ENCODE measurements at places on chromosomes 3 and 15.

DNA sequence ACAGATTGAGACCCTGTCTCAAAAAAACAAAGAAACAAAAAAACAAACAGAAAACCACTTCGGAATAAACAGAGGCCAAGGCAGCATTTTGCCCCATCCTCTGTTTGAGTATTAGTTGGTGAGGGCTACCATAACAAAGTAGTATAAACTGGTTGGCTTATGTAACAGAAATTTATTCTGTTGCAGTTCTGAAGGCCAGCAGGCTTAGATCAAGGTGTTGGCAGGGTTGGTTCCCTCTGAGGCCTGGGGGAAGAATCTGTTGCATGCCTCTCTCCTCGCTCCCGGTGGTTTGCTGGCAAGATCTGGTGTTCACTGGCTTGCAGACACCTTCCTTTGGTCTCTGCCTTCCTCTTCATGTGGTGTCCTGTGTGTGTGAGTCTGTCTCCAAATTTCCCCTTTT lies 261.6 kb downstream of the PDZRN3 start:
- no peak for DNase-seq

DNA sequence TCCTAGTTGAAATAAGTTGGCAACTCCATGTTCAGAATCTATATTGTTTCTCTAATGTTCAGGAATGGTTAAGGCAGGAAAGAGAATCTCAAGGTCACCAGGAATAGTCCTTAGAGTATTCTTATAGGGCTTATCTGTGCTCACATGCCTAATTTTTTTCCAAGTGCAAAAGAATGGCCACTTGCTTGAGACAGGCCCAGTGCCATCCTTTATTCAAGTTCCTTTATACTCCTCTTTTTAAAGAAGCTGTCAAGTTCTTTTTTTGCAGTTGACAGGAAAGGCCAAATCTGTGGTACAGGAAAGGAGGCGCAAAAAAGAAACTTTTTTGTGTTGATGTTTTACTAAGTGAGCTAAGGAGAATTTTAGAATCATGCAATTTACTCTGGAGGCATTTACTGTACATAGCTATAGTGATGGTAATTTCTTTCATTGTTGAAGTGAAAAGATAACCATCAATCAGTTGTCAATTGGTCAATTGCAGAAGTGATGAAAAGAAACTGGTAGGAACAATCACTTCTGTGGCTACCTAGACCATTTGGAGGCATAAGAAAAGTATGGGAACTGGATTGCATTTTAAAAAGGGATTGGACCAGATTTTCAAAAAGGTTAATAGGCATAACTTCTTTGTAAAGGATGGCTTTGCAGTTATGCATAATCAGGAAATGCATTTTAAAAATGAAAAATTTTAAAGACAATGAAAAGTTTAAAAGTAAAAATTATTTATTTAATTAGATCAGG lies 102.5 kb upstream of the SOX2 start:
- DNase-seq, result no peak

- no peak for DNase-seq
These were observed 28.6 kb upstream of the SPATA12 start for GRCh38 chr3:57031631-57032541.

DNA sequence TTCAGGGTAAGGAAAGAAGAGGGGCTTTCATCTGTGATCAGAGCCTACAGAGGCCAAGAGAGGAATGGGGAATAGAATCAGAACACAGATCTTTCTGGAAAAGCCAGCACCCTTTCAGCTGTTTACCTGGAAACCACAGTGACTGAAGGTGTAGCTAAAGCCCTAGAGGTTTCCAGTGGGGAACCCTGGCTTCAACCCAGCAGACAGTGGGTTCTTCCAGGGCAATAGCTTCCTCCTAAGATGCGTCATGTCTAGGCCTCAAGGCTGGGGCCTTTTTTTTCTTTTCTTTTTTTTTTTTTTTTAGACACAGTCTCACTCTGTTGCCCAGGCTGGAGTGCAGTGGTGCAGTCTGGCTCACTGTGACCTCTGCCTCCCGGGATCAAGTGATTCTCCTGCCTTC lies 3.1 kb upstream of the CPNE9 start:
- no peak for DNase-seq

DNA sequence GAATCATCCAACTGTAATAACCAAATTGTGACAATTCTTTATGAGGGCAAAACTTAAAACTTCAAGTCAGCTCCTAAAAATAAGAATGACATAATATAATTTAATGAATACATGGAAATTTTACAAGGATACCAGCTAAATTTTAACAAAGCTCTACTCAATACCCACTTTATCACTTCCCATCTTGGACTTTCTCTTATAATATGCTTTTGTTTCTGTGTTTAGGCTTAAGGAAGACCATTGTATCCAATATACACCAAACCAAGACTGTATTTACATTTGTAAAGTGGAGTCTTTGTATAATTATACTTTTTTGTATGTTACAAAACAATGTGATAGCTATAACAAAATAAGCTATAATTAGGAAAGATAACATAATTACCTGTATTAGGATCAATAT lies 16.8 kb downstream of the ATP13A3 start:
- no peak for DNase-seq

DNA sequence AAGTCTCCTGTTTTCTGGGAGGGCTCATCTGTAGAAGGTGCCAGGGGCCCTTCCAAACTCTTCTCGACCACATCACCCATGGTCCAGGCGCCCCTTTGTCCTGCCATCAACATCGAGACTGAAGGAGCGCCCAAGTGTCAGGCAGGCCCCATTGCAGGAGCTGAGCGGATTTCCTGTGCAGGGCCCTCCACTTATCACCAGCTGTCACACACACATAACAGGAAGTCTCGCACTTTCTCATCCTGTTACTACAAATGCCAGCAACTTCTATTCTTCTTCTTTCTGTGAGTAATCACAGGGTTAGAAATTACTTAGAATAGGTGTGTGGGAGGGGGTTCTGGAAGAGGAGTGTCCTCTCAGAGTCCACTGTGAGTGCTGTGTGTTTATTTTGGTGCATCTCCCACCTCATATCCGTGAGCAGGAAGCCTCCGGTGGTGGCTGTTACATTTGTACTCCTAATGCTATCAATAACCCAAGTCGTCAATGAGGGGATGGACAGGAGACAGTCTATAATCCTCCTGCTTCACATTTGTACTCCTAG lies at the start of gene KLHL6:
TSS of gene KLHL6 (minus strand) at position 166 of the 541 bp plus-strand sequence. CDS start at position 113, 53 bp downstream.
- DNase-seq, result peak; percentile 46

DNA sequence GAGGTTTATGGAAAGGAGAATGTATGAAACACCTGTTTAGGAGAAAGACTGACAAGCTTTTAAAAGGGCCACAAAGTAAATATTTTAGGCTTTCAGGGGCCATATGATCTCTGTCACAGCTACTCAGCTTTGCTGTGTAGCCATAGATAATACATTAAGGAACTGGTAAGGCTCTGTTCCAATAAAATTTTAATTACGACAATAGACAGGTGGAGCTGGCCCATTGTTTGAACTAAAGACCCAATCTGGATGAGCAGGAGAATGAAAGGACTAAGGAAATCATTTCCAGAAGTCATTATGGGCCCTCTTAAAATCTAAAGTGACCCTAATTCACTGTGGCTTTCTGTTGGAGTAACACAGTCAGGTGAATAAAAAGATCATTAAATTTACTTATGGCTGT lies 48.5 kb upstream of the SLC12A8 start:
- DNase-seq, result no peak

DNA sequence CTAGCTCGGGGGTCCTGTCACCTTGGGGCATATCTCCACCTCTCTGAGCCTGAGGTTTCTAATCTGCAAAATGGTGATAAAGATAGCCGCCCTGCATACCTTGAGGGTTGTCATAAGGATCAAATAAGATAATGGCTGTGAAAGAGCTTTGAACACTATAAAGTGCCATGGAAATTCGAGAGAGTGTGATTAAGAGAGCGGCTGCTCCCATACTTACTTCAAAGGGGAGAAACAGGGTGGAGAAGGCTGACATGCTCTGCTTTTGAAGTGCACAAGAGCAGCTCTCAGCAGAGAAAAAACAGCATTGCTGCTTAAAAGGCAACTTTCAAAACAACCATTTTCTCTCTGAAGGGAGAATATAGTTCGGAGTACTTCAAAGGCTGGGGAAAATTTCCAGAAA lies 529.2 kb downstream of the EPHB1 start:
- DNase-seq, result no peak

- DNase-seq, result no peak
These were observed 46.0 kb upstream of the SMAD6 start for GRCh38 chr15:66655997-66656396.

- DNase-seq, result no peak
These were observed 396.5 kb upstream of the GBE1 start for GRCh38 chr3:82157952-82158351.

DNA sequence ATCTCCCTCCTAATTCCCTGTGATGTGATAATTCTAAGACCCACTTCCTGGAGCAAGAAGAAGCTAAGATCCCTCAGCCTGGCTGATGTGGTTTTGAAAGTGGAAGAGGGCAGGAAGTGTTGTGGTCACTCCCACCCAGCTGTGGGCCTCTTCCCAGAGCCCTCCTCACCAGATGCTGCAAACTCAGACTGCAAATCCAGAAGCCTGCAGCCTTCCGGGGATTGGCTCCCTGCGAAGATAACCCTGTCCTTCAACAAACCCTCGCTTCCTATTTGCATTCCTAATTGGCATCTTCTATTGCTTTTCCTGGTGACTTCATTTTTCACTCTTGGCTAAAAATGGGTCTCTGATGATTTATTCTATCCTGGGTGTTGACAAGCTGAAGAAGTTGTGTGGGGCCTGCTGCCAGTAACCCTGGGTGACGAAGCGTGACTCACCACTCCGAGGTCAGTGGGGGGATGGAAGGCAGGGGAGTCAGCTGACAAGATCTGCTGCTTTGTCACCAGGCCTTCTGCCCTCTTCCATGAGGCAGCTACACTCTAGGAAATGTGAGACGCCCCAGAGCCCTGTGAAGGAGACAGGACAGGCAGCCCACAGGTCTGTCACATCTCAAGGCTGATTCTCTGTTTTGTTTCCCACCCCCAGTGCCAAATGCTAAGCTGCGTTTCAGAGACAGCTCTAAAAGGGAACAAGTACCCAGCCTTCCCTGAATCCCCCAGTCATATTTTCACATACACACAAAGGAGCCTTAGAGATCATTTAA lies 99.7 kb upstream of the LIPC start:
- peak; percentile 79 for DNase-seq

DNA sequence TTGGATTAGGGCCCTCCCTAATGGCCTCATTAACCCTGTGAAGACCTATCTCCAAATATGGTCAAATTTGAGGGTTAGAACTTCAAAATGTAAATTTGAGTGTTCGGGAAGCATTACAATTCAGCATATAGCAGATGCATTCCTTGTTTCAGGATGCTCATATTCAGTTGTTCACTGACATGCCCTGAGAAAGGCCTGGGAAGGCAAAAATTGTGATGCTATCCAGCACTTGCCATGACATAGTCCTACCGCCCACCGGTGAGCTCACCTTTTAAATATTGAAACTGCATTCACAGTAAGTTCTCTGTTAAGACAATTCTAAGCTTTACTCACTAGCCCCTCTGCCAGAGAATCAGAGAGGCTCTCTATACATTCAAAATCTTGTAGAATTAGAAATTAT lies 300.3 kb upstream of the CCDC54 start:
- DNase-seq, result no peak

- DNase-seq, result no peak
These were observed 20.6 kb upstream of the USP3 start for GRCh38 chr15:63483521-63484371.

DNA sequence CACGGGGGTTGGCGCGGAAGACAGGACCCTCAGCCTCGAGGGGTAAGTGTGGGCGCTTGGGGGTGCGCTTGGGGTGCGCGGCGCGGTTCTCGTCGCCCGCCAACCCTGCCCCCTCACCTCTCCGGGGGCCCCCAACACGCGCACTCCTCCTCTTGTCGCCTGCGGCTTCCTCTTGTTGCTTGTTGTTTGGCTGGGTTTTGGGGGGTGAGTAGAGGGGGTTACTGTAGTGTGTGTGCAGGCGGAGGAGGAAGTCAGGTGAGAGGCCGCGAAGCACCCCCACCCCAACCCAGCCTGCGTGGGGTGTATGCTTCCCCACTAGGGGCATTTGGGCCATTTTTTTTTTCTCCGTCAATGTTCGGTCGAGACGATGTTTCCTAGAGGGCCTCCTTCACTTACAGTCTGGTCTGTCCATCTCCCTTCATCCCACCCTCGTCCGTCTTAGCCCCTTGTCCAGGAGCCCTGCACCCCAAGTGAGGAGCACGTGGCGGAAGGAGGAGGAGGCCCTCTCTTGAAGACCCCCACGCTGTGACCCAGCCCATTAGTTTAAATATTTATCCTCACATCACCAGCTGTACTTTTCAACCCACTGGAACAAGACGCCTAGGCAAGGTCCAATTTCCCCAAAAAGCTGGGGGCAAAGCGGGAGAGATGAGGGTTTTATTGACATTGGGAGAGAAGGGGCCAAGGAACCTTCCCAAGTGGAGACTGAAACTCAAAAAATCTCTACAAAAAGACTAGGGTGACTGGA lies 20.4 kb upstream of the SATB1 start:
- peak; percentile 54 for DNase-seq

- DNase-seq, result no peak
These were observed 227.6 kb upstream of the BHLHE40 start for GRCh38 chr3:4751502-4752101.

- no peak for DNase-seq
These were observed 11.1 kb upstream of the EIF4A2 start for GRCh38 chr3:186772281-186772694.

- DNase-seq, result no peak
These were observed 40.5 kb upstream of the PIK3CB start for GRCh38 chr3:138875096-138875753.

- no peak for DNase-seq
These were observed 42.3 kb upstream of the VGLL3 start for GRCh38 chr3:87033205-87033604.

- DNase-seq, result no peak
These were observed 358.6 kb upstream of the ARHGEF26 start for GRCh38 chr3:153762411-153763235.

GRCh38 chr3:100756441-100756840 lies 47.1 kb downstream of the TFG start:
- no peak for DNase-seq

GRCh38 chr3:178137831-178138230 lies 398.4 kb upstream of the KCNMB2 start:
- no peak for DNase-seq

DNA sequence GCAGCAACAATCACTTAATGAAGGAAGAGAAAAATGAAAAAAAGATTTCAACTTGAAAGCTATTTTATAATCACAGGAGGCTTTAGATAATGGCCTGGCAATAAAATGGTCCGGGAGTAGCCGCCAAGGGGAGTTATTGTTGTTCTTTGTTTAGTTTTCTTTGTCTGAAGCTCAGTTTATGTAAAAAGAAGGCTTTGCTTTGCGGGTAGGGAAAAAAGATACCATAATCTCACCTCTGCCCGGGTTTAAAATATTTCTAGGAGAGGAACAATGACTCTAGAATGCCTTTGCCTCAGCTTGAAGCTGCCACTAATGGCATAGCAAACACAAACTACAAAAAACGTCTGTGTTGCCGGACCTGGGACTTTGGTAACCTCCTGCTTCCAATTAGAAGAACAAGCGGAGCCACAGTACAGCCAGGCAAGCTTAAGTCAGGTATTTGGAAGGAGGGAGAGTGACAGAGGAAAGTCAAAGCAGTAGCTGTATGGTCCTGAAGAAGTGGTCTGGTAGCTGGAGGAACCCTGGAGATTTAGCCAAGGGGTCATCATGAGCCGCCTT lies 764.5 kb downstream of the TUSC7 start:
- DNase-seq, result no peak

GRCh38 chr3:188712248-188712924 lies 459.4 kb upstream of the TPRG1 start:
- DNase-seq, result no peak

Data from activated T-cell treated with anti-CD3 and anti-CD28 coated beads for 4 hours (primary cell).